Stimulated activated CD4-positive, alpha-beta T cell treated with anti-CD3 and anti-CD28 coated beads, TNF-alpha, amount 100 ng/mL, for 24 hours (primary cell): ENCODE measurements at places on chromosomes 5 and 9.

GRCh38 chr5:14242871-14243383 lies 99.8 kb downstream of the TRIO start:
- DNase-seq = no peak

GRCh38 chr5:122421374-122422079 lies 109.5 kb downstream of the SNCAIP start:
- DNase-seq = no peak

DNA sequence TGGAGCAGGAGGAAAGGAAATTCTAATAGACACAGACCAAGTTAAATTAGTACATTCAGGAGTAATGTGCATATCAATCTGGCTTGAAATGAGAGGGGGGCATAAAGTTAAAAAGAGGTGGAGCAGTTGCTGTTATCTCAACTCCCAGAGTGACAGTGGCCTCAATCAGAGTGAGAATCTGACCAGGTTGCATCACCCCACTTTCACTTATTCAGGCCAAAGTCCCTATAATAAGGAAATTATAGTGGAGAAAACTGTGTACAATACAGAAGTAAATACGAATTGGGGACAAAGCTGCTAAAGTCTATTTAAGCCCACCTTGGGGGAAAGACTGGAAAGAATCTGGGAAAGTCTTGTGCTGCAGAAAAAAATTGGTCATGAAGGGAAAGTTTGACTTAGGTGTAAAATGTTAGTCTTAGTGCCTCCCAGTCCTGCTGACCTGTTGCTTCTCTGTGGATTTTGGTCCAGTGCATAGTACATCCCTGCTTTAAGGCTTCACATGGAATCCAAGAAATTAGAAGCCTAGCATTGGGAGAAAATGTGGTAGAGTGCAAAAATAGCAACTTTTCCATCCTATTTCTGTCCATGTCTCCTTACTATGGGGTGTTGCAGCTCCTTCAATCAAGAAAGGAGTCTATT lies 27.9 kb downstream of the MROH2B start:
- DNase-seq = no peak

- DNase-seq = no peak
Observed at GRCh38 chr9:102403514-102403913, 591.6 kb upstream of the CYLC2 start.

GRCh38 chr9:70607926-70608325 lies 193.5 kb upstream of the KLF9 start:
- DNase-seq = no peak

GRCh38 chr9:132885720-132886333 lies 7.1 kb downstream of the SPACA9 start:
- no peak for DNase-seq

GRCh38 chr5:133683646-133684596 lies 71.6 kb upstream of the FSTL4 start:
- DNase-seq = no peak

DNA sequence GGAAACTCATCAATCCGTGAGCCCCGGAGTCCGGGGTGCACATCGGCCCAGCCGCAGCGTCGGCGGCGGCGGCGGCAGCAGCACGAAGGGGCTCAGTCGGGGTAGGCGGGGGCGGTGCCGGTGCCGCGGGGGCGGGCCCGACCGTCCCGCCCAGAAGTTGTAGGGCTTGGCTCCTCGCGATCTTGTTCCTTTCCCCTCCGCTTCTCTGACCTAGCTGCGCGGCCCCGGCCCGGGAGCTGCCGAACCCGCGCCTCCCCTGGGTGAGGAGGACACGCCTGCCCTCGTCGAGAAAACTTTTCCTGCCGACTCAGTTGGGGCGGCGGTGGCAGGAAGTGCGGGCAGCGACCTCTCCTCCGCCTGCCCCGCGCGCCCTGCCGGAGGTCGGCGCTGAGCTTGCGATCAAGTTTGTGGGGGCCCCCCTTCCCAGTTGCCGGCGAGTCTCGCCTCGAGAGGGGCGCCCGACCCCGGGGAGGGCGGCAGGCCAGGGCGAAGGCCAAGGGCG lies at the start of gene MAN2A1:
Gene MAN2A1, plus strand, starts transcription at position 188 of the 502 bp plus-strand sequence. CDS start 491 bp downstream, outside the sequence.
- peak; percentile 52 for DNase-seq
